ENCODE measurements at places on chromosomes 4 and X. TPM values are rescaled to one million over a fixed set of nuclear protein-coding genes. Genes with fewer than 3 reads are reported as not detected.

DNA sequence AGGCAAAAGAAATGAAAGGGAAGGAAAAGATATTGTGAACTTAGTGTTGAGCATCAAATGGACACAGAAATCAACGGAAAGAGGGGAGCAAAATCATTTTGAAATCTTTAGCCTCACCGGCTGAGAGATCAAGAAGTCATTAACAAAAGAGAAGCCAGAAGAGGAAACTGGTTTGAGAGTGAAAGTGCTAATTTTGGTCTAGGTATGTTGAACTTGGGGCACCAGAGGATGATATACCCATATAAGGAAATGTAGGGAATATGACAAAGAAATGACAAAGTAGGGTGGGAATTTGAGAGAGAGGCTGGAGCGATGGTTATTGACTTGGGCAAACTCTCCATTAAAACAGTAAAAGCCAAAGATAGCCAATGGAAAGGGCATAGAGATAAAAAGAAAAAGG lies 183.4 kb upstream of the ATOH1 start:
- DNase-seq: no peak
- no peaks in the 10 kb centered on the region for H3K27me3 ChIP-seq
- H3K27ac ChIP-seq: no peak overlapping the region
- no peaks in the 10 kb centered on the region for H3K4me1 ChIP-seq

DNA sequence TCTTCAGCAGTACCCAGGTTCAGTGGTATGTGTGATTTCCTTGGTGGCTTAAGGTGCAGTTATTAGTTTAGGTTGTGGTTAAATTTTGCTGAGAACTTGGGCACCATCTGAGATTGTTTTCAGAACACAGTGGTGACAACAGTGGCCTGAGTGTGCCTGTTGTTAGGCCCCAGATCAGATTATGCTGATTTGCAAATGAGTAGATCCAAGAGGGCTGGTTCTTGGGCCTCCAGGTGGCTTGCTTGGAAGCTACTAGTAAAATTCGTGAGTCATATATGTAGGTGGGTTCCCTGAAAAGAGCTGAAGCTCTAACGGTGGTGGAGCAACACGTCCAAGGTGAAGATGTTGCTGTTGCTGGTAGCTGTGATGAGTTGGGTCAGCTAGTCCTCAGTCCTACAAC lies 2619.6 kb downstream of the PCDH7 start:
- H3K27me3 ChIP-seq: no peaks in the 10 kb centered on the region
- no peak for DNase-seq
- H3K4me1 ChIP-seq: no peaks in the 10 kb centered on the region
- no peaks in the 10 kb centered on the region for H3K36me3 ChIP-seq
- H3K27ac ChIP-seq: no peak overlapping the region

- no peak for DNase-seq
- no peaks in the 10 kb centered on the region for H3K36me3 ChIP-seq
- no peaks in the 10 kb centered on the region for H3K27me3 ChIP-seq
- H3K4me1 ChIP-seq: peaks cover under 1% of the 10 kb centered on the region
- no peak overlapping the region for H3K4me3 ChIP-seq
- no peak overlapping the region for H3K27ac ChIP-seq
Observed at GRCh38 chr4:114691865-114692264, 93.3 kb downstream of the UGT8 start.

- no peaks in the 10 kb centered on the region for H3K36me3 ChIP-seq
- no peak for DNase-seq
- peaks cover 17% of the 10 kb centered on the region for H3K4me1 ChIP-seq
- no peak overlapping the region for H3K4me3 ChIP-seq
- no peaks in the 10 kb centered on the region for H3K27me3 ChIP-seq
Observed at GRCh38 chrX:133323431-133323830, 91.9 kb downstream of the GPC4 start.

- no peak overlapping the region for H3K4me3 ChIP-seq
- H3K4me1 ChIP-seq: no peaks in the 10 kb centered on the region
- H3K36me3 ChIP-seq: no peaks in the 10 kb centered on the region
- no peak for DNase-seq
Observed at GRCh38 chr4:176302283-176303275, 17.2 kb upstream of the SPCS3 start.

GRCh38 chr4:185834088-185834487 lies 22.1 kb upstream of the SORBS2 start:
- H3K27me3 ChIP-seq: no peaks in the 10 kb centered on the region
- no peak overlapping the region for H3K4me3 ChIP-seq
- H3K4me1 ChIP-seq: peaks cover 4% of the 10 kb centered on the region
- DNase-seq: no peak
- H3K27ac ChIP-seq: no peak overlapping the region

DNA sequence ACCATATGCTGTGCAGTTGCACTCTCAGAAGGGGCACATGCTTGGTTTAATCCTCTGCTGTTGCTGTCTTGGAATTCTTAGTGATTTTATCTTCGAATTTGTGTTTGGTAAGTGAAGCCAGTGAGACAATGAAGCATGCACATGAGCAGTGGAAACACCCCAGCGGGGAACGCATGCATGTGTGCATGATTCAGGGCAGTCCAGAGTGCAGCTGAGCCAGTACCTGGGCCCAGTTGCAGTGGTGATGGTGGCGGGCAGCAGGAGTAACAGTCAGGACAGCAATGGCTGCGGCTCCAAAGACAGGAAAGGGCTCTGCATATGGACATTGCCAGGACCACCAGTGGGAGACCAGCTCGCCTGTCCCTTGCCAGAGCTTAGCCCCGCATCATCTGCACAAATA lies 14.3 kb upstream of the TMEM165 start:
- H3K4me1 ChIP-seq: no peaks in the 10 kb centered on the region
- H3K27me3 ChIP-seq: no peaks in the 10 kb centered on the region
- no peak overlapping the region for H3K27ac ChIP-seq

EMCN gene
- total RNA-seq: not detected

PAK3 gene
- 11.9 TPM for total RNA-seq

PF4V1 gene
- total RNA-seq: not detected
